Activated CD4-positive, alpha-beta T cell treated with anti-CD3 and anti-CD28 coated beads, Interleukin-2, amount 10 ng/mL, durations not matched to agents 7 days and 5 days (primary cell): ENCODE measurements at places on chromosomes 1 and 21. TPM values are rescaled to one million over a fixed set of nuclear protein-coding genes. Genes with fewer than 3 reads are reported as not detected.
A peak's percentile ranks its signal among the peaks of the same experiment; 100 is the strongest.

DNA sequence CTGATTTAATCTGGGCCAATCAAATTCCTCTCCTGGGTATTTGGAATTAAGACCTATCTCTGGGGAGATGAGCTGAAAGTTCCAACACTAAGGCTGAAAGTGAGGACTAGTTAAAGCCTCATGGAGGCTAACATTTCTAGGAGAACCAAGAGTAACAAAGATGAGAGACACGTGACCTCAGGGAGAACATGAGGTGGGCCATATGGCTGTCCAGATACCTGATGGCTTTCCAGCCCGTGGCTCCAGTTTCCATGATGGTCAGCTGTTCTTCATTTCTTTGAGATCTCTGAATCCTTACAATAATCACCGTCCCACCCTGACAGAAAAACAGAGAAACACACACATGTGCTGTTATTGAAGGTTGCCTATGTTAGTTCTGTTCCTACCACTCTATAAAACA lies 66.1 kb downstream of the LEPR start:
- no peak for DNase-seq
- H3K4me3 ChIP-seq: no peak overlapping the region
- H3K36me3 ChIP-seq: no peaks in the 10 kb centered on the region

GRCh38 chr1:198387587-198387986 lies 152.9 kb downstream of the ATP6V1G3 start:
- DNase-seq: no peak
- H3K27me3 ChIP-seq: no peaks in the 10 kb centered on the region
- H3K4me1 ChIP-seq: no peaks in the 10 kb centered on the region
- no peak overlapping the region for H3K4me3 ChIP-seq
- no peaks in the 10 kb centered on the region for H3K36me3 ChIP-seq

DNA sequence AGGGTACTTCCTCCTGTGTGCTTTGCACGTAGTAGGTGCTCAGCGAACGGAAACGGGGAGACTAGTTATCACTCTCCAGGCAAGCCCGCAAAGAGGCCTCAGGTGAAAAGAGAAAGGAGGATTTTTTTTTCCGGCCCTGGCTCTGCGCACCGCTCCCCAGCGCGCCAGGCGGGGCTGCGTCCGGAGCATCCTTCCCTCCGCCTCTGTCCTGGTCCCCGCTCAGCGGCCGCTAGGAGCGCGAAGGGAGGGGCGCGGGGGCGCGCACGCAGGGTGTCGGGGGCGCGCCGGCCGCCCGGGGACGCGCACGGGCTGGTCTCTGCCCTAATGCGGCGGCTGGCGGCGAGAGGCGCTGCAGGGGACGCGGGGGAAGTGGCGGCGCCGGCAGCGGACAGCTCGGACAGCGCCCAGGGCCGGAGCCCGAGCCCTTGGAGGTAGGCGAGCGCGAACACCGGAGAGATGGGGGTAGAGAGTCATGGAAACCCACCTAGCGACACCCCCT lies 42.3 kb upstream of the NFASC start:
- H3K27me3 ChIP-seq: peaks cover 42% of the 10 kb centered on the region
- peak; percentile 12 for DNase-seq
- peaks cover 6% of the 10 kb centered on the region for H3K4me1 ChIP-seq
- H3K27ac ChIP-seq: no peak overlapping the region
- no peaks in the 10 kb centered on the region for H3K36me3 ChIP-seq
- no peak overlapping the region for H3K4me3 ChIP-seq

The LPAR3 gene
- total RNA-seq: 1.3 TPM

DNA sequence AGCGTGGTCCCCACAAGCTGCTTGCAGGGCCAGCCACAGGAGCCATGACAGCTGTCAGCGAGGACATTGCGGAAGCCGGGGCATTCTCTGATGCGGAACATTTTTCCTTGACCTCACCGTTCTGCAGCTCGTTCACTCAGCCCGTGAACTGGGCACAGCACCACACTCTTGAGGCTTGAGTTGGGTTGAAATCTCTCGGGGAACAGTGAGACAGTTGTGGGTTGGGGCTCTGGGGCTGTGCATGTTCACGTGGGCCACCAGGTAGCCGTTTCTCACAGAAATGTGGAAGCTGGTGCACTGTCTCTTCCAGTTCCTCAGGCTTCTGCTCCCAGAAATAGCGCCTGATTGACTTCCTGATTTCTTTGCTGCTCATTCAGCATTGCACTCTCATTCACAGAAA lies 69.8 kb downstream of the SPSB1 start:
- no peaks in the 10 kb centered on the region for H3K4me1 ChIP-seq
- no peaks in the 10 kb centered on the region for H3K27me3 ChIP-seq
- DNase-seq: no peak
- no peaks in the 10 kb centered on the region for H3K36me3 ChIP-seq

DNA sequence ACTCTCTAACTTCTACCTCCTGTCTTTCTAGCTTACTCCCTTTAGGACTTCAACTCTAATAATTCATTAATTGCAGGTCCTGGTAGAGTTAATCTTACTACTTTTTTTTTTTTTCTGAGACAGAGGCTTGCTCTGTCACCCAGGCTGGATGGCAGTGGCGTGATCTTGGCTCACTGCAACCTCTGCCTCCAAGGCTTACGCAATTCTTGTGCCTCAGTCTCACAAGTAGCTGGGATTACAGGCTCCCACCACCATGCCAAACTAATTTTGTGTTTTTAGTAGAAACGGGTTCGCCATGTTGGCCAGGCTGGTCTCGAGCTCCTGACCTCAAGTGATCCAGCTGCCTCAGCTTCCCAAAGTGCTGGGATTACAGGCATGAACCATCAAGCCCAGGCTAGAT lies 15.7 kb downstream of the BTBD8 start:
- no peak overlapping the region for H3K27ac ChIP-seq
- no peaks in the 10 kb centered on the region for H3K36me3 ChIP-seq
- H3K27me3 ChIP-seq: no peaks in the 10 kb centered on the region
- no peaks in the 10 kb centered on the region for H3K4me1 ChIP-seq
- no peak for DNase-seq
- no peak overlapping the region for H3K4me3 ChIP-seq

GRCh38 chr1:41380979-41381691 lies 19.9 kb downstream of the FOXO6 start:
- H3K27ac ChIP-seq: no peak overlapping the region
- peaks cover 50% of the 10 kb centered on the region for H3K27me3 ChIP-seq
- H3K4me1 ChIP-seq: peaks cover 11% of the 10 kb centered on the region
- H3K36me3 ChIP-seq: no peaks in the 10 kb centered on the region
- DNase-seq: no peak
- peak overlapping the region; percentile 68 for H3K4me3 ChIP-seq

The FCGR3A gene
- not detected for total RNA-seq

DNA sequence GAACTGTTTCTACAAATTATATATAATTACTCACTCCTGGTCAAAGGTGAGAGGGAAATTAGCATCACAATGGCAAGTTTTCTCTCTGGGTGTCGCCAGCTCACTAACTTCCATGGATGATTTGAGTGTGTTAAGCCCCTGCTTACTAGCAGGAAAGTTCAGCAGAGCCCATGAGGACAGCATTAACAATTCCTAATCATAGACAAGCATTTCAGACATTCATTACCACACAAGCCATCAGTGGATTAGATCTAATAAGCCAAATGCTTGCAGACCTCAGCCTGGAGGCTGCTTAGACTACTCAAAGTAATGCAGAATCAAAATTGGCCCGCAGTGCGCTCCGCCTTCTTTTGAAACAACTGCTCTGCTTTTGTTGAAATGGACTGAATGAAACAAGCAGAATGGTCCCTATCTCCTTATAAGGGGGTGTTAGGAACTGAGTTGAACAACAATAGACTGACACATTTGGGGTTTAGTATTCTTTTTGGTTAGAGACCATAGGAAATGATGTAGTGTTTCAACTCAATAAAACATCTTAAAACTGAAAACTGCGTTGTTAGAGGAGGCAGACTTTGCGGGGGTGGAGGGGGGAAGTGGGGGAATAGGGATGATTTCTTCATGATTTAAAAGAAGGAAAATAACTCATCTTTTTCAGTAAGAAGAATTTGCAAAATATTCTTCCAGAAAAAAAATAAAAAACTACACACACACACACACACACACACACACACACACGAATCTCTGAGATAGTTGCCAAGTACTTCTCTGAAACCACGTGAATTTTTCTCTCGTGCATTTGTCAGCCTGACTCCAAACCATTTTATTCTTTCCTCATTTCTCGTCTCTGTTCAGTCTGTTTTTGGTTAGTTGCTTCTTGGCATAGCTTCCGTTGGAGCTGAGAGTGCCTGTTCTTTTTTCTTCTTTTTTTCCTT lies 54.6 kb downstream of the GORAB start:
- H3K36me3 ChIP-seq: no peaks in the 10 kb centered on the region
- H3K4me1 ChIP-seq: no peaks in the 10 kb centered on the region
- H3K27ac ChIP-seq: no peak overlapping the region

The OR2T33 gene
- not detected for total RNA-seq
